ENCODE measurements at places on chromosomes 1 and 21.

GRCh38 chr1:173988068-173988467 is 34.1 kb downstream of the RC3H1 start:
- DNase-seq = no peak

DNA sequence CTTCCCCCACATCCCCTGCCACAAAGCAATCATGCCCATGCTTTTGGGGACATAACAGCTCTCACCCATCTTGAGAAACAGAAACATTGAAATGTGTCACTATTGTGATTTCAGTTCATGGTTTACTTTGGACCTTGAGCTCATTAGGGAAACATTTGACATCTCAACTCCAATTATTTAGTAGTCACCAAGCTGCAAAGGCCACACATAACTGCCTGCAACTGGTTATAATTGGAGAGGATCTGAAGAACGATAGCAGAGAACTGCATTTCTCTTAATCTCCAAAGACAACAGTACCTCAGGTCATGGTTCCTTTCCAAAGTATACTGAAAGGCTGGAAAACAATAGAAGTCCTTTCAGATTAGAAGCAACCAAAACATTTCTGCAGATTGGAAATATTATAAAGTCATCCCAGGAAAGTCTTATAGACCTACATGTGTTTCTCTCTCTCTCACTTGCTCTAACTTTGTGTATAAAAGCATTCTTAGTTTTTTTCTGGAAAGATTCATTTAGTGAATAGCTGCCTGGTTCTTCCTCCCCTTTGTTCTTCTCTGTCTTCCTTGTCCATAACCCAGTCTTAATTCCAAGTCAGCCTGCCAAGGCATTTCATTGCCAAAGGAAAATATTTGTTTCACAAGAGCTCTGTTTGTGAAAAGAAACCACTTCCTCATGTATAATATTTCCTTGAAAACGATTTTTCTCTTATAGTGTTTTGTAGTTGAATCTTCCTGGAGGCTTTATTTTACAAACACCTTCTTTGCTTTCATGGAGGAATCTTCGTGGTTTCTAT is 426.8 kb downstream of the ADGRL2 start:
- peak; percentile 59 for DNase-seq

- no peak for DNase-seq
These were observed 102.0 kb downstream of the DIRAS3 start for GRCh38 chr1:67948151-67949080.

- DNase-seq = no peak
These were observed 128.5 kb upstream of the KCNK1 start for GRCh38 chr1:233485385-233485784.

DNA sequence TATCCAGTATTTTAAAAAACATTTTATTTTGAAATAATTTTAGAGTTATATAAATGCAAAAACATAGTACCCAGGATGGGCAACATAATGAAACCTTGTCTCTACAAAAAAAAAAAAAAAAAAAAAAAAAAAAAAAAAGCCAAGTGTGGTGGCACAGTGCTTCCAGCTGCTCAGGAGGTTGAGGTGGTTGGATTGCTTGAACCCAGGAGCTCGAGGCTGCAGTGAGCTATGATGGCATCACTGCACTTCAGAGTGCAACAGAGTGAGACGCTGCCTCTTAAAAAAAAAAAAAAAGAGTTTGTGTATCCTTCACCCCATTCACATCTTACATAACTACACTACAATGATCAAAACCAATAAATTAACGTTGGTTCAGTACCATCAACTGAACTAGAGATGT is 115.6 kb upstream of the KIF26B start:
- DNase-seq = no peak

DNA sequence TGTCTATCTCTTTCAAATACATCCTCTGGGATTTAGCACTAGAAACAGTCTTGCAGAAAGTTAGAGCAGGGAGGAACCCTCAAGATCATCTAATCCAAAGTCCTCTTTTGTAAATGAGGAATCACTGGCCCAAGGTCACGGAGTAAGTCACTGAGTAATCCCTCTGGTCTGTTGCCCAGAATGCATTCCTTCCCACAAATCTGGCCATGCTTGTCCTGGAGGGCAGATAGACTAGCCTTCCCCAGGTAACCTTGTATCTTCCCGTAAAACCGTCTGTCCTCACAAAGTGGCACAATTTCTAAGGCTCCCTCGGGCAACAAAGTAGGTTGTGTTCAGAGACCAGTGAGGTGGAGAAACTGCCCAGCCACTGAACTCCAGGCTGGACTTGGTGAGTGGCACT is 46.2 kb downstream of the DDR2 start:
- DNase-seq = no peak

DNA sequence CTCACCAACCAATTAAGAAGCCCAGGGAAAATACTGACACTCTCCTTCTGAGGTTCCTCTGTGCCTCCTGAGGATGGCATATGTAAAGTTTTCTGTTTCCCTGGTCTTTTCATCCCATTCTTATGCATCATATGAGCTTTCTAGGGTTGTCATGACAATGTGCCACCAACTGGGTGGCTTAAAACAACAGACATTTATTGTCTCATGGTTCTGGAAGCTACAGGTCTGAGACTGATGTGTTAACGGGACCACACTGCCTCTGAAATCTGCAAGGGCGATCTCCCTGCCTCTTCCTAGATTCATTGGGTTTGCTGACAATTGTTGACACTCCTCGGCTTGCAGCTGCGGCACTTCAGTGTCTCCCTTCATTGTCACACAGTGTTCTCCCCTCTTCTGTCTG is 308.4 kb downstream of the RGS7 start:
- no peak for DNase-seq

GRCh38 chr1:16474166-16474800 is 33.8 kb downstream of the NECAP2 start:
- no peak for DNase-seq

- DNase-seq = peak; percentile 98
These were observed 2.9 kb downstream of the CASQ1 start for GRCh38 chr1:160193091-160193819.

- no peak for DNase-seq
These were observed 77.9 kb upstream of the LPGAT1 start for GRCh38 chr1:211908453-211908852.

GRCh38 chr1:167718914-167719691 is 2.7 kb upstream of the MPZL1 start:
- no peak for DNase-seq

- no peak for DNase-seq
These were observed 6.0 kb downstream of the ZSWIM5 start for GRCh38 chr1:45200435-45200834.

- no peak for DNase-seq
These were observed 880 bp upstream of the MTF2 start for GRCh38 chr1:93078203-93078602.

DNA sequence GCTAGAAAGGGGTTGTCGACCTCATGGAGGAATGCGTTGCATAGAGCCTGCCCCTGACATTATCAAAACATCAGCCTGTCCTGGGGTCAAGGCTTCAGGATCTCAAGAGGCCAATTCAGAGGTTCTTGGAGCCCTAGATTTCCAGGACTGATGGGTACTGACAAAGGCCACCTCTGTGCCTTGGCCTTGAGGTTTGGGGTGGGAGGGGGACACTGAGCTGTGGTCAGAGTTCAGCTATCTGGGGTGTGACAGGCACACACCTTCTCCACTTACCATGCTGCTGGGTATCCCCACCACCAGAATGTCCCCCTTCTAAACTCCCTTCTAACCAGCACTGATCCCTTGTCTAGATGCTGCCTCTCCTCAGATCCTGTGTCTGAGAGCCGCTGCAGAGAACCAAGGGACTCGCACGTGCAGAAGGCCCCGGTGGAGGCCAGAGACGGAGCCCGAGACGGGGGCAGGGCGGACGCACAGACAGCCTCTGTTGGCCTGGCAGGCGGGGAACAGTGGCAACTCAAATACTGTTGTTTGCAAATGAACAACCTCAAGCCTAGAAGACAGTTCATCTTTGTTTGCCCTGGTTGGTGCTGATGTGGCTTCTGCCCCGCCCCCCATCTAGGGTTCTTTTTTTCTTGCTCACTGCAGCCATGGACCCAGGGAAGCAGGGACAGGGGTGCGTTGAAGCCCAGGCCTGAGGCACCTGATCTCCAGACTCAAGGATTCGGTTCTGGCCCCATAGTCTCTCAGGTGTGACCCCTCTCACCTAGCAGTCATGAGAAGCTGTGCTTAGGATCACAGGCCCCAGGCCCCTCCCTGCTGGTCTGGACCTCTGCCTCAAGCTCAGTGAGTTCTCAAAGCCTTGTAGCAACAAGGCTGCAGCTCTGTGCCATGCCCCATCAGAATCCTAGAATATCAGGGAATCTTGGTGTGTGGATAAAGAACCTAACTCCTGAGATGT is 28.1 kb upstream of the CSF1 start:
- no peak for DNase-seq

- no peak for DNase-seq
These were observed 342.6 kb upstream of the NFIA start for GRCh38 chr1:60739729-60740128.

- DNase-seq = peak; percentile 24
These were observed 68.5 kb downstream of the GPR88 start for GRCh38 chr1:100606438-100606837.

GRCh38 chr1:173268261-173268660 is 61.1 kb upstream of the TNFSF4 start:
- DNase-seq = no peak

- no peak for DNase-seq
These were observed 9.7 kb downstream of the BCL9 start for GRCh38 chr1:147551036-147551435.

- DNase-seq = peak; percentile 64
These were observed 120.2 kb downstream of the ETS2 start for GRCh38 chr21:38925923-38926322.

DNA sequence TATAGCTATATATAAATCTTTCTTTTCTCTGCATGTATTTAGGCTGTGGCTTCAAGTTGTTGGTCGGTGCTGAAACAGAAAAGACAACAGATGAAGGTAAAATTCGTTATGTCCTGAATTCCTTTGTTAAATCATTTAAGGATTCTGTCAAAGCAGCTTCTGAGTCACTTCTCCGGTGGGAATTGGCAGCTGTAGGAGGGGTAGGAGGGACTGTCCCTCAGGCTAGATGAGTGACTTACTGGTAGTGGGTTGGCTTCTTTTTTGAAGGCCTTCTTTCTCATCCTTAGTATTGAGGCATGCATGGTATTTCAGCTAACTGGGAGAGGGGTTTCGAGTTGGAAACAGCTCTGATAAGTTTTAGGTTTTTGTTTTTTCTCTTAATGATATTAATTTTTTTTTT is 22.1 kb upstream of the NEXN start:
- DNase-seq = no peak

- DNase-seq = no peak
These were observed 217.9 kb downstream of the NEGR1 start for GRCh38 chr1:72064196-72065075.

- no peak for DNase-seq
These were observed 1.6 kb downstream of the SYT2 start for GRCh38 chr1:202708456-202709275.

DNA sequence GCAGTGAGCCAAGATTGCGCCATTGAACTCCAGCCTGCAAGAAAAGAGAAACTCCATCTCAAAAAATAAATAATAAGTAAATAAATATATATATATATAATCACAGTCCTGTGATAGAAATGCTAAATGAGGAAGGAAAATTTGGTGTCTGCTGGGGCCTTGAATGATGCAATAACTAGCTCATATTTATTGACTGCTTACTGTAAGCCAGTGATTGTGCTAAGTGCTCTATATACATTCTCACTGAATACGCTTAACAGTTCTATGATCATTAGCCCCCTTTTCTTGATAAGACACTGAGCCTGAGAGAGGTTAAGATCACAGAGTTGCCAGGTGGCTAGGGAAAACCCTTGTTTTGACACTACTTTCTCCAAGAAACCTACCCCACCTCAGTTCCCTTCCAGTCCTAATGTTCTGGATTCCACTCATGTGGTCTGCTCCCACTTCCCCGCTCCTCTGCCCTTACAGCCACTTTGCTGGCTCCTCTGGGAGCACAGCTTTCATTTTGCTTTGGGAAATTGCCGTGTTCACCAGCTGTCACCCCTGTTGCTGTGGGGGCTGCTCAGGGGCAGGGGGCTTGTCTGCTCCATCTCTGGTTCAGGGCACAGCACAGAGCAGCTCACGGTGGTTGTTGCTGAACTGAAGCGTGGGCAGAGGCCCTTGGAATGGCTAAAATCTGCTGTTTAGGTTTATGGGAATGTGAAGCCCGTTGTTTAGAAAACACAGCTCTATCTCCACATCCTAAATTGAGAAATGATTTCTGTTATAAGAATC is 2.5 kb upstream of the BMP8A start:
- DNase-seq = peak; percentile 41

GRCh38 chr1:203704120-203704519 is 60.9 kb upstream of the LAX1 start:
- no peak for DNase-seq

- peak; percentile 71 for DNase-seq
These were observed 33.5 kb upstream of the ACTRT2 start for GRCh38 chr1:2987773-2988172.

- no peak for DNase-seq
These were observed 197.8 kb downstream of the VAV3 start for GRCh38 chr1:107767156-107767582.

GRCh38 chr1:115717541-115717940 is 51.0 kb downstream of the CASQ2 start:
- DNase-seq = peak; percentile 53
